ENCODE measurements at places on chromosomes 6 and 20.

DNA sequence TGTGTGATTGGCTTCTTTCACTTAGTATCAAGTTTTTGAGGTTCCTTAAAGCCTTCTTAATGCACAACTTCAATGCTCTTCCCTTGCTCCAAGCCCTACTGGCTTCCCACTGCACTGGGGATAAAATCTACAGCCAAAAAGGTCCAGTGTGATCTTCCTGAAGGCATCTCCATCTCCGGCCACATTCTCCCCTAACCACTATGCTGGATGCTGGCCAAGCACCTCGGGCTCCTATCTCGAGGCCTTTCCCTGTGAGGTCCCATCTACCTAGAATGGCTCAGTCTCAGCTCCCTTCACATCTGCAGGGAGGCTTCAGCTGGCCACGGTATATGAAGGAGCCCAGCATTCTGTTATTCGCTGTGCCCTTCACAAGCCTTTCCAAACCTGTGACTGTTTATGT is 48.1 kb downstream of the CNKSR3 start:
- no peak for DNase-seq

DNA sequence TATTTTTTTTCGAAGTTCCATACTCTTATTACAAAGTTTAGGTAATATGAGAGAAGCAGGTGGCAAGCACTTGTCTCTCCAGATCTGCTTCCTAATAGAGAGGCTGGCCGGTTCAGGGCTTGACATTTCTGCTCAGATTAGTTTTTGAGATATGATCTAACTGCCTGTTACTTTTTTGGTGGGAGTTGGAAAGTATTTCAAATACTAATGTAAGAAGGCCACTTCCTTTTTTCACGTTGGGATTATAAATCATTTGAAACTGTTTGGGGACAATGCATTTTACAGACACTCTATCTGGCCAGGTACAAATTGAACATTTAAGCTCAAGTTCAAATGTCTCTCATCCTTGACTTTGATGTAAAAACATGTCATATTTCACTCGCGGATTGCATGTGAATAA is 222.1 kb upstream of the SULF2 start:
- no peak for DNase-seq

- no peak for DNase-seq
Observed at GRCh38 chr6:45812922-45813321, 202.7 kb downstream of the CLIC5 start.

GRCh38 chr6:105907301-105907700 is 178.8 kb upstream of the PRDM1 start:
- no peak for DNase-seq

- DNase-seq: no peak
Observed at GRCh38 chr6:114362957-114363356, 20.1 kb upstream of the HS3ST5 start.

GRCh38 chr6:131205481-131206244 is 70.4 kb downstream of the AKAP7 start:
- DNase-seq: no peak

DNA sequence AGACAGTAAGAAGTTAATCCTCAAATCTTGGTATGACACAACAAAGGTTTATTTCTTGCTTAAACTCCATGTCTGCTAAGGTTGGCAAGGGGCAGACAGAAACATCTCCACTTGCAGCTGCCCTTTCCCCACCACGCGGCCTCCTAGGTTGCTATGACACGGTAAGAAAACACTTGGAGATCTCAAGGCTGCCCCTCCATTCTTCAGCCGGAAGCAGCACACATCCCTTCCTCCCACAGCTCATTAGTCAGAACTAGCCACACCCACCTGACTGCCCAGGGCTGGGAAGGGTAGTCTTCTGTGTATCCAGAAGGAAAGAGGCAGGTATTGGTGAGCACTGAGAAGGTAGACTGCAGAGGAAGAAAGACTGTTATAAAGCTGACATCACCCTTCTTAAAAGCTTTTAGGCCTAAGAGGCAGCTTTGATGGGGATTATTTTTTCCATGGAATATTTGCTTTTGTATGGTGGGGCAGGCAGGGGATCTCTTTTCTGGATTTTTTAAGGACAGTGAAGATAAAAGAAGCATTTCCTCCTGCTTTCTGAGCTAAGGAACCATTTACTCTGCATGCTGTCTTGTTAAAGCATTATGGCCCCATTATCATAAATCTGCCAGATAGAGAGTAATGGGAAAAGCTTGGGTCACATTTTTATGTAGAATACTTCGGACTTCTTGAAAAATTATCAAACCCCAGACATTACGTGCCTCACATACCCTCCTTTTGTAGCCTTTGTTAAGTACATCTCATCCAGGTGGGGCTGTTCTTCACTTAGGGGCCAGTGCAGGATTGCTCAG is 41.6 kb downstream of the MRAP2 start:
- DNase-seq: no peak

DNA sequence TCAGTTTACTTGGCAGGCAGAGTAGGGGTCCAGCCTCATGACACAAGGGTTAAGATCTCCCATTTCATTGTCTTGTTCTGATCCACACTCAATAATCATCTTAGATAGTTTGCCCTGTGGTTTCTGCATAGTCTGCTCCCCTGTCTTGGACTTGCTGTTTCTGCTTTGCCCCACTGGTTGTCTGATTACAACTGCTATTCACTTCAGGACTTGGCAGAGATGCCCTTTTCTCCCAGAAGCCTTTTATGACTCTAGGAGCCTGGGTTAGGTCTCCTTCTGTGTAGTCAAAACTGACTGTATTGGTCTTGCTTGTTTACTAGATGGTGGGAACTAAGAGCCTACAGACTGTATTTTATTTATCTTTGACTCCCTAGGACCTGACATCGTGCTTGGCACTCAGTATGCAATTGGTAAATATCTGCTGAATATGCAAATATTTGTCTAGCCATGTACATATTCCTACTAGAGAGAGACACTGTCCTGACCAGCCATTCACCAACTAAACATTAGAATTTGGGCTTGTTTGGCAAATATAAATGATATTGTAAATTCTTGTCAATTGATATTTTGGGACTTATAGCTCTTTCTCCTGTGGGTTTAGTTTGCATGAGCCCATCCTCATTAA is 165.9 kb upstream of the KCNK16 start:
- no peak for DNase-seq

DNA sequence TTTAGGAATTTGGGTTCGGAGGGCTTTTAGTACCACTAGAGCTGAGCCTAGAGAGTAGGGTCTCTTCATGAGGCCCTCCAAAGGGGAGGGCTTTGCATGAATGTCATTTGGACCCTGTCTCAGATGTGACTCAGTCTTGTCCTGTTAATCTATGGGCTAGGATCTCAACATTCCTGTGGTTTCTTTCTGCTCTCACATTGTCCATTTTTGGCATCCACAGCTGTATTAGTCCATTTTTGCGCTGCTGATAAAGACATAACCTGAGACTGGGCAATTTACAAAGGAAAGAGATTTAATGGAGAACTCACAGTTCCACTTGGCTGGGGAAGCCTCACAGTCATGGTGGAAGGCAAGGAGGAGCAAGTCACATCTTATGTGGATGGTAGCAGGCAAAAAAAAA is 61.0 kb downstream of the CRYBG1 start:
- DNase-seq: no peak

- DNase-seq: no peak
Observed at GRCh38 chr6:133547136-133547535, 306.0 kb downstream of the EYA4 start.

- DNase-seq: no peak
Observed at GRCh38 chr20:4684837-4685413, 36.8 kb upstream of the PRND start.

DNA sequence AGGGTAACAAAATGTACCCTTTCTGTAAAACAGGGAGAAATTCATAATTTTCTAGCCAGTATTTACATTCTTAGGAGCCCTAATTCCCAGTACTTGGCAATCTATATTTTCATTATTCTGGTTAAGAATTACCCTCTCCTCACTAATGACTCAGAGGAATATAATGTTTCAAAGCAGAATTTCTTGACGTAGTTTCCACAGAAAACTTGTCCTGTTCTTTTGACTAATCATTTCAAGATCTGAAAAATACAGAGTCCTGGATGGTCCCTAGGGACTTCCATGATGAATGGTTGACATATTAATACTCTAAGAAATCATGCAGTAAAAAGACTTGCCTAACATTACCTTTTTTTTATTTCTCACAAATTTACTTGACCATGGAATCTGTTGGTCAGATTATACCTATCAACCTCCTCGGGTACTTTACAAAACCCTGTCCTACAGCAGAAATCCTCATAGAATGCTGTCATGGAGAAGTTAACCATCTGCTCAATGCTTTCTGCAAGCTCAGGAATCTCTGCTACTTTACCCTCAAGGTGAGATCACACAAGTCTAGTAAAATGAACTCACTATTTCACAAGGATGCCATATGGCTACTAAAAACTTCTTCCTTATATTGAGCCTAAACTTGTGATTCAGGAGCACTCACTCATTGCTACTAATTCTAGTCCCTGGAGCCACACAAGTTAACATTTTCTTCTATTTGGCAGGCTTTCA is 202.1 kb upstream of the CNR1 start:
- peak; percentile 61 for DNase-seq

- DNase-seq: no peak
Observed at GRCh38 chr20:58852543-58853271, at the start of gene GNAS. TSS of gene GNAS (plus strand) at chr20:58852716.

- DNase-seq: no peak
Observed at GRCh38 chr6:111959766-111960165, 86.5 kb upstream of the FYN start.

DNA sequence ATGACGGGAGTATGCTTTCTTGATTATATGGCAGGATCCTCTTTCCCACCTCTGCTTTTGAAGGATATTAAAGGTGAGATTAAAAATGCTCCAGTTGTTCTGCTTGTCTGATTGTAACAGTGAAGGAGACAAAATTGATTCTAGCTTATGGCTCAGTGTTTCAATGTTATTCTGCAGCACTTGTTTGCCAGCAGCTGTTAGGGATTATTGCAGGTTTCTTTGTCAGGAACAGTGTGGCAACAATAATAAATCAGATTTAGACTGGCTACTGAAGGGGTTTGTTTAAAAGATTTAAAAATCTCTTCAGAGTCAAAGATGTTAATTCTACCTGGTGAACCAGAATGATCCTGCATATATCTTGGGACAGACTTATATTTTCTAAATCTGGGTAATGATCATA is 126.9 kb downstream of the LAMA2 start:
- DNase-seq: no peak

- DNase-seq: no peak
Observed at GRCh38 chr20:44596876-44597275, 14.5 kb downstream of the PKIG start.

GRCh38 chr6:19086480-19086879 is 699.3 kb downstream of the RNF144B start:
- DNase-seq: no peak

DNA sequence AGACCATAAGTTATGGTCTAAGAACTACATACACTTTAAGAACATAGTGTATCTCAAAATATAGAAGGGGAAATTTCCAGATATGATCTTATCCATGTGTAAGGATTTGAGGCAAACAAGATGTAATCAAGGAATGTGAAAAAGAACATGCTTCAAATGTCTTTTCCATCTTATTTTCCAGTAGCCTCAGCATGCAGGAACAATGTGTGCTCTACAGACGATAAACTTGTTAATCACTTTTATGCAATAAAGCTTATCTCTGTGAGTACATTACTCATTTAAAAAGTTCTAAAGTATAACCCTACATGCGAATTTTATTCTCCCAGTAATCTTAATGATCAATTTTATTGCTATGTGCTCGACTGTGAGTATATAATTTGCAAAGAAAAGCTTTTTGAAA is 185.2 kb downstream of the ALDH8A1 start:
- no peak for DNase-seq

- DNase-seq: no peak
Observed at GRCh38 chr6:41535766-41536165, 10.4 kb upstream of the FOXP4 start.

GRCh38 chr20:2651772-2652723 is at the start of gene NOP56:
TSS of gene NOP56 (plus strand) at chr20:2652632. CDS start at chr20:2652661, 29 bp downstream.
- peak; percentile 56 for DNase-seq

DNA sequence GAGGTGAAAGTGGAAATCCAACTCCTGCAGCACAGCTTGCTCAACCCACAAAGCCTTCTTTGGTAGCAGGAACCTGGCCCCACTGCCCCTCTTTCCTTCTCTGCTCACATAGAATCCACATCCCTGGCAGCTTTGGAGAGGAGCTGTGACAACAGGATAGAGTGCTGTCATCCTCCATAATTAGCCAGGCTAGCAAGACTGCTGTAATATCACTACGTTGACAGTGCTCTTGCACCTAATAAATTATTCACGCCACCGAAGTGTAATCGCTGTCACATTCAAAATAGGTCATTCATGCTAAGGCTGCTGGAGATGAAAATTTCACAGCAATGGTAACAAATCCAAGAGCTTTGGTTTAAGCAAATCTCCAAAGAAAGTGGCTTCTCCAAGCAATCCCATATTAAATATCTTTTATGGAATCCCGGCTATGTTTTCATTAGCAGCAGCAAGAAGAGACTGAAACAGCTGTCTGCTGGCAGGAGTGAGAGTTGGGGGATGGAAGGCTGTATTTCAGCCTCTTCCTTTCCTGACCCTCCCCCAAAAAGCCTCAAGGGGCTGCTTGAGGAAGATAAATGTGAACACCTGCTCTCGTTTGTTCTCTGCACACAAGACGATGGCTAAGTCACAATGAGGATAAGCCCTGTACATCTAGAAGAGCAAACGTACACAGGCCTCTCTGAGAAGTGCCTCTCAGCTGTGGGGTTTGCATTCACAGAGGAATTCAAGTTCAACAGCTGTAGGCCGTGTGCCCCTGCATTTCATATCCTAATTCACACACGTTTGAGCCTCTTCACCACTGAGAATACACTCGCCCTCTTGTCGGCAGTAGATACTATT is 16.5 kb downstream of the RIPOR2 start:
- no peak for DNase-seq

DNA sequence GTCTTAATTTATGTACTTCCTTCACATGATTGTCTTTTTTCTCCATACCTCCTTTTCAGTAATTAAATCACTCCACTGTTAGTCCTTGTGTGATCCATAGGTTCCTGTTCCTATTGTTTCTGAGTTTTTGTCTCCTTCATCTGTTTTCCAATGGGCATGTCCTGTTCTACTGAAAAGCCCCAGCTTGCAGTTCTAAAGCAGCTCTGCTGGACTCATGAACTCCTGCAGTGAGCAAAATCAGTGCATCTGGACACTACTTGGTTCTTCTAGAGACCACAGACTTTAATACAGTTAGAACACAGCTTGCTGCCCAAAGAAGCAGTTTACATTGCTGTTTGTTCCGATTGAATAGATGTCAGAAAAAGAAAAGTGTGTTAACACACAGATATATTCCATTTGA is 593.3 kb upstream of the HS3ST5 start:
- no peak for DNase-seq

GRCh38 chr20:431012-431904 is 23.2 kb downstream of the RBCK1 start:
- no peak for DNase-seq

DNA sequence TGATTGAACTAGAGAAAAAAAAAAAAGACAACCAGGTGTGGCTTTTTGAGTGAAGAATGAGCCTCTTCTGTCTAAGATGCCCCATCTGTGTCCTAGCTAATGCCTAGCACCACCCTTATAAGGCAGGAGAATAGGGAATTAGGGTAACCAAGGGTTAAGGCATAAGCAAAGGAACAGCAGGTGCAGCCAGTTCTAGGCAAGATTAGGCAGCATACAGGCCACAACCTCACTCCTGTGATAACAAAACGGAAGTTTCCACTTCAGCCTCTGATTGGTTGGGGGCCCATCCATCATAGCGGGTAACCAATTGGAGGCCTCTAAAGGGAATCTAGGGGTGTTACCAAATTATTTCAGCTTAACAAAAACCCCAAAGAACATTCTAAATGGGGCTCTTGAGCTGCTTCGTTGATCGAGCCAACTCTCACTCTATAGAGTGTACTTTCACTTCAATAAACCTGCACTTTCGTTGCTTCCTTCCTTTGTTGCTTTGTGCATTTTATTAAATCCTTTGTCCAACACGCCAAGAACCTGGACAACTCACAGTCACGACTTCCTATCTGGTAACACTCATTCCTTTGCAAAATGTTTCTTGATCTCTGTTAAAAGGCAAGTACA is 61.9 kb upstream of the TAGAP start:
- DNase-seq: no peak
